ENCODE measurements at places on chromosomes 11 and 22.

- DNase-seq: no peak
These were observed 9.5 kb downstream of the STK33 start for GRCh38 chr11:8584511-8584910.

DNA sequence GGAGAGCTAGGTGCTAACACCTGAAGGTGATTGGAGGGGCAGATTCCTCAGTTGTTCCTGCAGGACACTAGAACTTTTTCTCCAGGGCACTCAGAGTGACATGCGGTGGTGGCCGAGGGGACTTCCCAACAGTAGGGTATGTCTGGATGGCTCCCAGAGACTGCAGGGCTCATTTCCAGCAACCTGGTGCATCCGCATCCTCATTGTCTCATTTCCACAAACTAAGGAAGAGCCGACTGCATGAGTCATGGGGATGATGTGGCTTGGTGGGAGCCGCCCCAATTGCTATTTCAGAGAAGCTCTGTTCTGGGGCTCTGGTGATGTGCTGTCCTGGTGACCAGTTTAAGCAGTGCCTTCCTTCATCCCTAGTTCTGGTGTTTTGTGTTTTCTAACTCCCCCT, 2.8 kb upstream of the ROBO4 start:
- DNase-seq: no peak

DNA sequence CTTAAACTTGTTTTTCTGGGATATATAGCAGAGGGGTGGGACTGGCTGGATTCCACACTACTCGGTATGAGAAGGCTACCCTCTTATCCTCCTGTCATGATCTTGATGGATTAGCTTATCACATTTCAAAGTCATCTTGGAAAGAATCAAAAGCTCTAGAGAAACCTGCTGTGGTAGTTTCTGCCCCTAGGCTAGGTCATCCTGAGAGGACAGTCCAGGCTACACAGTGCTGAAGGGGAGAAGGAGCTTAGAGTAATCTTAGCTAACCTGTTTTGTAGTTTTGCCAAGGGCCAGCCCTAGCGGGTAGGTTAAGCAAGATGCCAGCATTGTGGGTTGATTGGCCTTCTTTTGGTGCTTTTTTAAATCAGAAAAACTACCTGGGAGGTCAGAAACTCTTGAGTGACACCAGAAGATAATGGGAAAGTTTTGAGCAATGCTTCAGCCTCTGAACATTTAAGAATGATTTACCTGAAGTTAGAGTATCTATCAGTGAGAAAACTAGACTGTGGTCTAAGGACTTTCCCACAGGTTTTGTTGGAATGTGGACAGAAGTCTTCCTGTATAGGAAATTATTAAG, 21.3 kb downstream of the PIWIL4 start:
- no peak for DNase-seq

DNA sequence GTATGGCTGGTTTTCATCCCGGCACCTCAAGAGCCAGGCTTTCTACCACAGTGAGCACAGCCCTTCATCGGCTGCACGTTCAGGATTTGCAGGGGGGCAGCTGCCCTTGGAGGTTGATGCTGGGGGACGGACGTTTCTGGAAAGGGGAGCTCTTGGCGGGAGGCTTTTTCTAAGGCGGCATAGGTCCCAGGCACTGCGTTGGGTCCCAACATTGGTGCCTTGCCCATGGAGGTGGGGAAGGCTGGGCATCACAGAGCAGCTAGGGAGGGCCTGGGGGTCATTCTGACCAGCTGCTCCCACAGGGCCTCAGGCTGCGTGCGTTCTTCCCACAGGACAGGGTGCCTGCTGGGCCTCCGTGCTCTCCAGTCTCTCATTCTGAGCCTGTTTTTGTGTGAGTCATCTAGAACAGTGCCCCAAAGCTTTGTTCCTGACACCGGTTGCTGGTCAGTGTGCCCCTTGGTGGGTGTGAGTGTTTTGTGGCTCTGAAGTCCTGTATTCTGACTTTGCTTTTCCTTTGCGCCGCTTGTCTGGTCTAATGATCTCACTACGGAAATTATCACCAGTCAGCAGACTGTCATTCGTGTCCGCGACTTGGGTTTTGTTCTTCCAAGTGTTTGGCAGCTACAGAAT, 275.9 kb downstream of the TBC1D22A start:
- no peak for DNase-seq

DNA sequence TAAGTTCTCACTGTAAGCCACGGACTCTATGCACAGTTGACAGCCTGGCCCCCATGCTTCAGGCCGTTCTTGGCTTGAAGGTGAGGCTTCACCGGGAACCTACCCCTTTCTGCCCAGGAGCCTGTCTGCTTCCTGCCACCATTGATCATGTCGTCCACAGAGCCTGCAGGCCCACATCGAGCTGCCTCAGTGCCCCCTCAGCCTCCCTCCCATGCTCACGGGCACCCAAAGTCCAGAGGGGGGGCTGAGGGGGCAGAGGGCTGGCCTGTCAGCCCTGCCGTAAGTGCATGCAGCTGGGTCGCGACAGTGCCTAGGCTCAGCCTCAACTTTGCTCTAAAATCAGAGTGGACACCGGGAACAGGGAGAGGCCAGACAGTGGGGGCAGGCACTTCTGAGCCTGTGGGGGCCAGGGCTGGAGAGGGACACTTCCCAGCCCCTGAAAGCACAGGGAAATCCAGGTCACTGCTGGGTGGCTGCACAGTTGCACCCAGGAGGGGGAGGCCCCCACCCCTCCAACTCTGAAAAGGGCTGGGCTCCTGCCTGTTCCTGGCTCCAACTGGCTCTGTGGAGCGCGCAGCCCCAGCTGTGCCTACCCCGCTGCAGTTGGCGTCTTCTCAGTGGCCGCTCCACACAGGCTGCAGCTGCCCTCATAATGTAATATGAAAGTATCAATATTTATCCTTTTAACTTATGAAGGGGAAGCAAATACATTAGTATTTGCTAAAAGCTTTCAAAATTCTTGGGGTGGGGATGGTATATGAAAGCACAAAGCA, 598.6 kb downstream of the DLG2 start:
- DNase-seq: no peak

DNA sequence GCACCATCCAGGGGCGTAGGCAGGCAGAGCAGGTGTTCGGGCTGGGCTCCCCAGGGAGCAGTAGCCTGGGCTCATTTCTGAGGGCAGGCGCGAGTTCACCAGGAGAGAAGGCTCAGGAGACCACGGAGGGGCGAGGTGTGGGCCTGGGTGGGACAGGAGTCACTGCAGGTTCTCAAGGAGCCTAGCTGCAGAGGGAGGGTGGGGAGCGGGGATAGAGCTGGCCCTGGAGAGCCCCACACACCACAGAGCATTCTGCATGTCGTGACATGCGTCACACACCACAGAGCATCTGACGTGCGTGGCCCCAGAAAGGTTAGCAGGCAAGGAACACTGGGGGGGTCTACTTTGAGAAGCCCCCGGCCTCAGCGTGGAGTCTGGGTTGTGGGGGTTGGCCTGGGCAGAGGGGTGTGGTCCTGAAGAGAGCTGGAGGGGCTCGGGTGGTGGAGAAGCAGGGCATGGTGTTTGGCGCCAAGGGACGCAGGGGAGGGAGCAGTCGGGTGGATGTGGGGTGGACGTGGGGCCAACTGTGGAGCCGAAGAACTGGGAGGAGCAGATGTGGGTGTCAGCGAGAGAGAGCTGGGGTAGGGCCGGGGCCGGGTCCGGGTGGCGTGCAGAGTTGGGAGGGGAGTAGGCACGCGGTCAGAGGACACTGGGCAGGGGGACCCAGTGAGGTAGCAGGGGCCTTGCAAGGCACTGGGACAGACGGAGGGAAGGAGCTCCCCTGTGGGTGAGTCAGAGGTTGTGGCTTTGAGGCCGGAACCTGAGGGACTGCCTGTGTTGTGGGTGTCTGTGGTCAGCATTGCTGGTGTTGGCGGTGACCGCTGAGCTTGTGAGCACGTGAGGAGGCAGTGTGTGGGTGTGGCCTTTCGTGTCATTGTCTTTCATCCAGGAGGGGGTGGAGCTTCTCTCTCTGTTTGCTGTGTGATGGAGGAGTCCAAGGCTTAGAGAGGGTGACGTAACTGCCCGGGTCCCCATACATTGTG, 25.5 kb downstream of the CTTN start:
- DNase-seq: peak; percentile 36

DNA sequence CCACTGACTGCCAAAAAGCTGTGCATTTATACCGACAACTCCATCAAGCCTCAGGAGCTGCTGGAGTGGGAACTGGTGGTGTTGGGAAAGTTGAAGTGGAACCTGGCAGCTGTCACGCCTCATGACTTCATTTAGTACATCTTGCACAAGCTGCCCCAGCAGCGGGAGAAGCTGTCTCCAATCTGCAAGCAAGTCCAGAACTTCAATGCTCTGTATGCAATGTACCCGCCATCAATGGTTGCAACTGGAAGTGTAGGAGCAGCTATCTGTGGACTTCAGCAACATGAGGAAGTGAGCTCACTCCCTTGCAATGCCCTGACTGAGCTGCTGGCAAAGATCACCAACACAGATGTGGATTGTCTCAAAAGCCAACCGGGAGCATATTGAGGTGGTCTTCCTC, at the start of gene SLC22A25:
Gene SLC22A25 (minus strand): TSS at position 67 of the 400 bp plus-strand sequence. CDS start 13,947 bp downstream, outside the sequence.
- DNase-seq: no peak

GRCh38 chr11:113895367-113896155, 9.0 kb upstream of the HTR3B start:
- DNase-seq: no peak

DNA sequence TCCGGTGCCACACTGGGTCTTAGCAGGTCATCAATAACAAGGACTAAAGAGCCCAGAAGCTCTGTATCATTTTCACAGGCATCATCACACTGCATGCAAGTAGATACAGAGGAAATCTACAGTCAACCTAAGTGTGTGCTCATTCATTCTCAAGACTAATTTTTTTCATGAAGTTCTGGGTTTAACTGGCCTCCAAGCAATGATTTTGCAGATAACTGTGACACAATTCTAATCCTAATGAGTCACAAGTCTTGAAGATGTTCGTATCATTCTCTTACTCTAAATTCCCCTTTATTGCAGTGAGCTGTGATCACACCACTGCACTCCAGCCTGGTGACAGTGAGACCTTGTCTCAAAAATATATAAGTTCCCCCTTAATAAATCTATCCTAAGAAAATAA, 2.5 kb downstream of the OR52W1 start:
- DNase-seq: no peak

DNA sequence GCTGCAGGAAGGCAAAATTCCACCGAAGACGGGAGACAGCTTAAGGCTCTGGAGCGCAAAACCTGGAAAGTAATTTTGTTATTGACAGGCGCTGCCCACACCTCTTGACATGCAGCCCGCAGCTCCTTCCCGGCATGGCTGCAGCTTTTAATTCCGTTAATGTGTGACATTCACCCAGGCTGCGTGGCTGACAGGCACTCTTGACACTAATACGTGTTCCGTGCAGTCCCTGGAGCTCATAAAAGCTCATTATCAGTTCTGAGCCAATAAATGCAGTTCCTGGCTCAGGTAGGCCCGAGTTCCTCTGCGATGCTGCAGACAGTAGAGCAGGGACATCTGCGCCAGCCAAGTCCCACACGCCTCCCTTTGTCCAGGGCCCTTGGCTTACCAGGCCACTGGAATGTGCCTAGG, 34.8 kb downstream of the TSPAN18 start:
- no peak for DNase-seq

- DNase-seq: no peak
These were observed 21.5 kb downstream of the TNRC6B start for GRCh38 chr22:40199223-40199622.

- no peak for DNase-seq
These were observed 119.9 kb downstream of the FEZ1 start for GRCh38 chr11:125376117-125376516.

DNA sequence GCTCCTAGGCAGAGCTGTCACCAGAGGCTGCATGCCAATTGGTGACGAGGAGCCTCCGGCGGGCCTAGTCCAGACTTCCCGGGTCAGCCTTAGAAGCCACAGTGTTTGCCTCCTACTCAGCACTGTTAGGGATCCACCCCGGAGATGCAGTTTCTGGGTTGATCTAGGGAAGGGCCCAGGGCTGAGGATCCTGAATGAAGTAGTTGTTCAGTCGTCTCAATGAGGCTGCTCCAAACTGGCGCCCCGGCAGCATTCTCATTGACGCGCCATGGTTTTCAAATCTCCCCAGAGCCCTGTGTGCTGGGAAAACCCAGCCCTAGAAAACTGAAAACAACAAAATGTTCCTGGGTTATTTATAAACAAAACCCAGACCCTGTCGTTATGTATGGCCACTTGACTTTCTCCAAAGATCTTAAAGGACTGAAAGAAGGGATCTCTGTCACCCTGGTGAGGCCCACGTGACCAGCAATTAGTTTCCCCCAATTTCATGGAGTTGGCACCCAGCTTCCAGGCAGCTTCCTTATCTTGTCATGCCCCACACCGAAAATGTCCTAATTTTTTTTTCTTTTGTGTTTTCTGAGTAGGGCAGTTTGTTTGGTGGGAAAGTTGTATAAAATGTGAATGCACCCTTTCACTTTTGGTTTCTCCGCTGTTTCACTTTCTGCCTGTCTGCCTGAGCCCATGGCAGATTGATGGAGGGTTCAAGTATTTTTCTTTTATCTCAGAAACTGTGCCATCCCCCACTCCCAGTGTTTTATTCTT, 2.0 kb upstream of the EHD1 start:
- no peak for DNase-seq

GRCh38 chr11:65053827-65054508, 4.4 kb downstream of the NAALADL1 start:
- no peak for DNase-seq

- DNase-seq: no peak
These were observed 55.0 kb upstream of the GLYAT start for GRCh38 chr11:58786693-58787092.

DNA sequence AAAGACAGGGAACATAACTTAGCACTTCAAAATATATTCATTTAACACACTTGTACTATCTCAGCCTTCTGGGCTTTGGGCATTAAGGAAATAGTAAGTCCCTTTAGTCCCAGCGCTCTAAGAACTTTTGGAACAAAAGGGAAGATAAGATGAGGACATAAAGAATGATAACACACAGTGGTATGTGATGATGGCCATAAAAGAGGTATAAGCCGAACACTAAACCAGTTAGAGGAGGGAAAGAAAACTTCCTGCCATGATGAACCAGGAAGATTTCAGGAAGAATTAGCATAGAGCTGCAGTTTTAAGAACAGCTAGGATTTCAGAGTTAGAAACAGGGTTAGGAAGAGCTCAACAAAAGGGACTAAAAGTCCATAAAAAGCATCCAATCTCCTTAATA, 11.8 kb downstream of the SYTL2 start:
- no peak for DNase-seq

DNA sequence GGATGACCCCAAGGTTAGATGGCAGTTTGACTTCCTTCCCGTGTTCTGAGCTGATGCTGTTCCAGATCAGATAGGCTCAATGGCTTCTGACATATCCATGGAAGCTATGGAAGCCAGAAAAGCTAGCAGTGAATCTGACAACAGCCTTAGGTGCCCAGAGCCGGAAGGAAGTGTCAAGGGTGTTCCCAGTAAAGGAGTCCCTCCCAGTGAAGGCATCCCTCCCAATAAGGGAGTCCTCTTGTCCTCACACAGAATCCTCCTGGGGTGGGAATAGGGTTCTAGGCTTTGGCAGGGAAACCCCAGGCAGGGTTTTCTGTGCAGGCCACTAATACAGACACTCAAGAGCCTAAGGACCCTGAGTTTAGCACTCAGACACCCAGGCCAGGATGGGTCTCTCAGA, 47.0 kb upstream of the ISX start:
- no peak for DNase-seq

DNA sequence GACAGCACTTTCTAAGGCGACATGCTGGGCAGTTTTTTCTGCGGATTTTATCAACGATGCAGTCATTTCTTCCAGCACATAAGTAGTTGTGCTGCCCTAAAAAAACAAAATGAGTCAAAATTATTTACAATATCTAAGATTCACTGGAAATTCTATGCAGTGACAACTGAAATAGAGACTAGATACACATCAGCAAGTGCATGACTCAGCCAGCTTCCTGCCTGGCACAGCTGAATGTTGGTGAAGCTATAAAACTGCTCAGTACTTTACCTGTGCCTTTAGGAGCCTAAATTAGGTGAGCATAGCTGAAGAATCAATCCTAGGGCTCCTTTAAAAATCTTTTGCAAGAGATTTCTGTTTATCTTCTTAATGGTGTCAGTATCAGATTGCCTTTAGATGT, 37.8 kb downstream of the PGR start:
- DNase-seq: no peak

Data from stimulated activated CD8-positive, alpha-beta memory T cell treated with anti-CD3 and anti-CD28 coated beads, Interleukin-7, amount 100 ng/mL, for 1 hour (primary cell).